ENCODE measurements at places on chromosomes 6 and 20.

DNA sequence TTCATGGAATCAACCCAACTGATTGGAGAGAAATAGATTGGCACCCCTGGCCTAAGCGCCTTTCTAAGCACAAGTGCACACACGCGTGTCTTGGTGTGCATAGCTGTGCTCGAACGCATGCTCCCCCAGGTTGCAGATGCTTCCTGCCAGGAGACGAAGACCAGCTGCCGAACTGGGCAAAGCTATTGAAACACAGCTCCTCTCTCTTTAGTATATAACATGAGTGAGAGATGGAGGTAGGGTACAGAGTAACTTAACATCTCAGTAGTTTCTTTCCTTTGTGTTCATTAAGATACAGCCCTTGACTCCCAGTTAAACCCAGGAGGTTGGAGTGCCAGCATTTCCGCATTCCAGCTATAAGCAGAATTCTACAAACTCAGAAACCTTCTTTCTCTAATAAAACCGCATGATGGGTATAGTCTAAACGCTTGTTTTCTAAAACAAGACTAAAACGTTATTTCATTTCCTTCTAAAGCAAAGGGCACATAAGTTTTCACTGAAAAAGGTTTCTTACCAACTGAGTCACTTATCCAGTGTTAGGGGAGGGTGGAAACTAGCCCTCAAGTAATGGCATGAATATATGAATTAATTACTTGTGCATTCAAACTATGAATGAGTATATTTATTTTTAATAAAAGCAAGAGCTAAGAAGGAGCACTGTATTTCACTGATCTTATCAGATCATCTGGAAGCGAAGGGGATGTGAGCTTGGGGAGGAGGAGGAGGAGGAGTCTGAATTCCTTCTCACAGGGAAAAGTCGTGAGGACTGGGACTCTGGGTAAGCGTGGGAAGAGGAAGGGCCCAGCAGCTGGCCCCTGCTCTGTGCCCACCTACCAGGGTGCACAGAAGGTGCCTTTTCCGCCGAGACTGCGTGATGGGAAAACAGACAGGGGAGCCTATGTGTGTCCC lies 179.2 kb downstream of the TMEM242 start:
- DNase-seq, result no peak

DNA sequence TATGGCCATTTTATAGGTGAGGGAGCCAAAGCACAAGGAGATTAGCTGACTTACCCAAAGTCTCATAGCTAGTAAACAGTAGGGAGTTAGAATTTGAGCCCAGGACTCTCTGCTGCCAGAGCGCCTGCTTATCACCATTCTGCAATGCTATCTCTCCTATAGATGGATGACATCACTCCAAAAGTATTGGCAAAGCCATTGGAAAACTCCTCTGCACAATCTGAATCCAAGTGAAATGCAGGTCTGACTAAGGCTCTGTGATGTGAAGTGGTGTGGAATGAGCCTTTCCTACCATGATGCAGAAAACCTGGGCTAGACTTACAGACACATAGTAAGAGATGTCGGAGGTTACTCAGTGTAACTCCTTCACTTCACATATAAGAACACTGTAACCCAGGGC lies 106.3 kb downstream of the GRM1 start:
- DNase-seq, result no peak

GRCh38 chr6:154689493-154690255 lies 43.5 kb upstream of the SCAF8 start:
- no peak for DNase-seq

DNA sequence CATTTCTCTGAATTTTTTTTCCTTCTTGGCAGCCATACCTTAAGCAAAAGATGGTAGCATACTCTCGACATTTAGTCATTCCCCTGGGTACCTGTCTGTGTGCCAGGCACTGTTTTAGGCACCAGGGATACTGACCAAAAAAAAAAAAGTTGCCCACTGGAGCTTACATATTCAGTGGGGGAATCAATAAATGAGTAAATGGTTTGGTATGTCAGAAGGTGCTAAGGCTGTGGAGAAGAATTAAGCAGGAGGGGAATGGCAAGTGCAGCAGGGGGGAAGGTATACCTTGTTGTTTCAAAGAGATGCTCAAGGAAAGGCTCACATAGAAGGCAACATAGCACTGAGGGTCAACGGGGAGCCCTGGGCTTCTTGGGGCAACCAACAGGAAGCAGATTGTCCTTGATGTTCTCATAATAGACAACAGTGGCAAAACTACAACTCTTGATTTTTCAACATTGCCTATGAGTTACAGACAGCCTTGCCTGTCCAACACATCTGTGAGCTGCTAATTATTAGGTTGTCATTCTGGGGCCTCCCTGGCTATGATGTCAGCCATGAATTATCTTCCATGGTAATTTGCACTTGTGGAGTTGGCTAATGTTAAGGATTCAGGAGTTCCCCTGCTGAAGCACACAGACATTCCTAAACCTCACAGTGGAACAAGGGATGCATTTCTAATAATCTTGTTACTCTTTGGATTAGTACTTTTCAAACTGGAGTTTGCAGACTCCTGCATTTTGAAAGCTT lies 19.6 kb downstream of the NT5E start:
- no peak for DNase-seq

DNA sequence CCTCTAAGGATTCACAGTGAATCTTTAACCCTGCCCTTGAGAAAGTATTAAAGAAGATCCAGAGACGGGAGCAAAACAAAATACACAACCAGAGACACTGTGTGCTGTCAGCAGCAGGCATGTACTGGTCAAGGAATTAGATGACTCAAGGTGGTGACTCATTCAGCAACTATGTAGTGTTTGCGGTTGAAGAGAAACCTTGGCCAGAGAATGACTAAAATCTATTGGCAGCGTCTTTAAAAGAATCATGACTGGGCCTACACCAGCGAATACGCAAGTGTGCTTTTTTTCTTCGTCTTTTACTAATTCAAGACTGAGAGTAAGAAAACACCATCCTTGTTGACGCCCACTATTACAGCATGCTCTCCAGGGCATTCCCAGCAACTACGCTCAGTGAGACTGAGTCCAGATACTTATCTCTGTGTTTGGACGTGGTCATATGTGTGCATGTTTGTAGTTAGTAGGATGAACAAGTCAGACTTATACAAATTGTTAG lies 72.4 kb upstream of the BACH2 start:
- DNase-seq, result no peak

DNA sequence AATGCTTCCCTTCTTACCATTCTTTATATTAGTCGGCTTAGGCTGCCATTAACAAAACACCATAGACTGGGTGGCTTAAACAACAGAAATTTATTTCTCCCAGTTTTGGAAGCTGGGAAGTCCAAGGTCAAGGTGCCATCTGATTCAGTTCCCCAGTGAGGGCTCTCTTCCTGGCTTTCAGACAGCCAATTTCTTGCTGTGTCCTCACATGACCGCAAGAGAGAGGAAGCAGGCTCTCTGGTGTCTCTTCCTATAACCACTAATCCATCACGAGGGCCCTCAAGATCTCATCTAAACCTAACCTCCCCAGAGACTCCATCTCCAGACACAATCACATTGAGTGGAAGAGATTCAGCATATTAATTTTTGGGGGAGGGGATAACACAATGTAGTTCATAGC lies 193.0 kb upstream of the SGK1 start:
- DNase-seq, result no peak

- DNase-seq, result no peak
These were observed 42.4 kb downstream of the RTN4IP1 start for GRCh38 chr6:106586815-106587415.

DNA sequence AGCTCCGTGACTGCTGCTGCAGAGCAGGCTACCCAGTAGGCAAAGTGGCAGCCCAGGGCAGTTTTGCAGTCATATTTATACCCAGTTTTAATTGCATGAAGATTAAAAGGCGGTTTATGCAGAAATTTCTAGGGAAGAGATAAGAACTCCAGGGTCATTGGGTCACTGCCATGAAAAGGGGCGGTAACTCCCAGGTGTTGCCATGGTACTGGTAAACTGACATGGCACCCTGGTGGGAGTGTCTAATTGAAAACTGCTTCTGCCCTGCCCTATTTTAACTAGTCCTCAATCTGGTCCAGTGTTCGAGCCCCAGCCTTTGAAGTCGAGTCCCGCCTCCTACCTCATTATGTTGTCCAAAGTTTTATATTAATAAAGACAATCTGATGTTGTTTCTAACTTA lies 75.0 kb upstream of the FUCA2 start:
- no peak for DNase-seq

DNA sequence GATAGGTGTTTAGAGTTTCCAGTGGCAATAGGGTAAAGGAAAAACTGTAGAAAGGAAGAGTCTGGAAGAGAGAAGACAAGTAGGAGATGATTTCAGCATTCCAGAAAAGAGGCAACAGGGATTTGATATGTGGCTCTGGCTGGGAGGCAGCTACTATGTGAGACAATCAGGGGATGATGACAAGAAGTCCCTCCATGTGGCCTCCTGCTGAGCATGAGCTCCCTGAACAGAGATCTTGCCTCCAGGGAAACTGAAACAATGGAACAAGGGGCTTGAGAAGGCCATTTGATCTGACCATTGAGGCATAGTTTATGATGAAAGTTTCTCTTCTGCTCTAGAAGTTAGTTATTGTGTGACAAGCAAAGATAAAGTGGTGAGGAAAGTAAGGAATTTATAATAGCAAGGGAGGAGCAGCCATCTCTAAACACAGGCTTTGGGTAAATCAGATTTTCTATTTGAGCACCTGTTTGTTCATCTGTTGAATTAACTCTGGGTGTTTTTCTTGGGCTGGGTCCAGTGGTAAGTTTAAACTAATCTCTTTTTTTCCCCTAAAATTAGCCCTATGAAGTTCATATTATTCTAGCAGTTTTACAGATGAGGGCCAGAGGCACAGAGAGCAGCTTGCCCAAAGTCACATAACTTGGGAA lies 3.0 kb upstream of the GPX5 start:
- no peak for DNase-seq

DNA sequence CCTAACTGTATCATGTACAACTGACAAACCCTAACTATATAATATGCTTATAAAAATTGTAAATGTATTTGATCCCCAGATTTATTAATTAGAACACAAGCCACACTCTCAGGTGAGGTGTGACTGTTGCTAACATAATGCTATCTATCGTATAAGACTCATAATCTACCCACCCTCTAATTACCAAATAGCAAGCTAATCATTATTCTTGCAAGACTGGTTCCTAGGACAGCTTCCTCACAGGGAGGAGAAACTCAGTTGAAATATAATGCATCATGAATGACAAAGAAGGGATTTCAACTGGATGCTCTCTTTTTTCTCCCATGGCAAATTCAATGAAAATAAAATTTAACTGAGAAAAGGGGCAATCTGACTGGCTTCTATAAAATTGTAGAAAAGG lies 35.4 kb downstream of the ELOVL4 start:
- DNase-seq, result no peak

DNA sequence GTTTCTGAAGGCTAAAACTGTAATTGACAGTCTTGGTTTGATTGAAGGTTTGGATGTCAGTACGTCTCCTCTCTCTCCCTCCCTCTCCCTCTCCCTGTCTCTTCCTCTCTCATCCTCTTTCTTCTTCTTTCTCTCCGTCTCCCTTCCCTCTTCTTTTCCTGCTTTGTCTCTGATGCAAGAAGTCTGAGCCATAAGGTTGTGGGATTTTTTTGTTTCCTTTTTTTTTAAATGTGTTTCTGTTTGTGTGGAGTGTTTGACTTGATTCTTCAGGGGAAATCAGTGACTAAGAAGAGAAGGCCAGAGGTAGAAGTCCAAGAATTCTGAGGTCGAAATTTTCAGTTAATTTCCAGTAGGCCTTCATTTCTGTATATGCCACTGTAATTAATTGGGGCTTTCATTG lies 111.9 kb downstream of the FOXO3 start:
- DNase-seq, result no peak

DNA sequence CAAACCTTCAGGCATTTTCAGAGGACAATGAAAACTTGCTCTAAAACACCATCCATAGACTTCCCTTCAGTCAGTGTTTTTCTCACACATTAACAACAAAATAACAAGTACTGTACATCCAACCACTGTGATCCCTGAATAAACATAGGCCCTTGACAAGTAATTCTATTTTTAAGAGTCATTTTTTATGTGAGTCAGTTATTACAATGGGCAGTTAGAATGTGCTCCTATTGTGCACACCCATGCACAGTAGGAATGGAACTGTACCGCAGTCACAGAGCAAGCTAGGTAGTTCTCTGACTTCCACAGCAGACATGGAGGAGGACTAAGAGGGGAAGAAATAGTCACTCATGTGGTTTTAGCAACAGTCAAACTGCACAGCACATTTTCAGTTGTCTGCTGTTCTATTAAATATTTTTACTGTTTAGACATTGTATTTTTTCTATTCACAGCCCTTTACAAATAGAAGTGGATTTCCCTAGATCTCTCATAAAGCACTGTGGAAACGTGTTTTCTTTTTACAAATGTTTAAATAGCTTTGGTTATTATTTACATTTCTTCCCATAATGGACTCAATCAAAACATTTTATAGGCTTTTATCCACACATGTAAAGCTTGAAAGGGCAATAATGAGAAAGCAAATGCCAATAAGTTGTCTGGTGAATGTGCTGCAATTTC lies 100.4 kb downstream of the JAG1 start:
- no peak for DNase-seq

- DNase-seq, result no peak
These were observed at the start of gene NFYA for GRCh38 chr6:41072836-41073202. Gene NFYA, plus strand, starts transcription at chr6:41072974. Its CDS starts 6,116 bp downstream, at chr6:41079090.

GRCh38 chr6:16413399-16413798 lies 175.0 kb downstream of the GMPR start:
- DNase-seq, result no peak

GRCh38 chr20:33316343-33316742 lies 33.3 kb downstream of the BPIFB1 start:
- no peak for DNase-seq

DNA sequence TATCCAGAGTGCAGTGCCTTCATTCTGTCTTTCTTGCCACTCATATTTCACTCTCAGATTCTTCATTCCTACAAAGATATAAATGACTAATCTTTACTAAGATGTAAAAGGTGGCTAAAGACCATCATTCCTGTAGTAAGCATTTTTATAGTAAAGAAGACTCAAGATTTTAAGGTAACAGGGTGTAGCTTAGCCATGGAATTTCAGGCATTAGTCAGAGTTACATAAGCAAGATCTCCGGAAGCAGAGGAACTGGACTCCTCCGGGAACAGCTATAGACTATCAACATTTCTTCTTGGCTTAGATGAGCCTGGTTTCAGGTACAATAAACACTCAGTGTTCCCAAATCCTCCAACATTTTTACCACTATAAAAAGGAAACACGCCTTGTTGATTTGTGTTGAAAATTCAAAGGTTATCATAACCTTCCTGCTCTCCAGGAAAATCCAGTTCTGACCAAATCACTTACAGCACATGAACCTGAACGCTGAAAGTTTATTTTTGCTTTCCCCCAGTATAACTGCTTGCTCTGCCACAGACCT lies 23.7 kb downstream of the SERPINB1 start:
- DNase-seq, result no peak

DNA sequence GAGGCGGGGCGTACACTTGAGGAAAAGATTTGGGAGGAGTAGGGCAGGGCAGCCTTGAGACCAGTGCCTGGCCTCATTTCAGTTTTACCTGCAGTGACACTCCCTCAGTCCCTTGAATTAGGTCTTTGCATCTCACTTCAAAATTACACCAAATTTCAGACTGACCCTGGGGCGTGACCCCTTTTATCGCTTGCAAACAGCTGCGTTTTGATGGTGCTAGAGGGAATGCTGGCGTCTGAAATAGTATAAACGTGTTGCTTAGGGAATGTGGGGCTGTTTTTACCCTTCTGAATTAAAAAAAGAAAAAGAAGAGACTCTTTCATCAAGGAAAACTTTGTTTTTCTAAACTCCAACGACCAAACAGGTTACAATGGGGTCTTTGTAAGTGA lies 21.0 kb downstream of the COL9A1 start:
- DNase-seq, result no peak
